ENCODE measurements at places on chromosomes 13 and 19.
A peak's percentile ranks its signal among the peaks of the same experiment; 100 is the strongest.

- no peak for DNase-seq
Observed at GRCh38 chr19:32674153-32674930, 638 bp downstream of the ANKRD27 start.

GRCh38 chr13:33610438-33611120 is 207.4 kb upstream of the RFC3 start:
- DNase-seq = no peak

GRCh38 chr13:67101730-67102467 is 128.2 kb downstream of the PCDH9 start:
- no peak for DNase-seq

- DNase-seq = no peak
Observed at GRCh38 chr13:110340812-110341444, 33.8 kb downstream of the COL4A2 start.

- DNase-seq = no peak
Observed at GRCh38 chr13:41851351-41851750, 109.6 kb downstream of the VWA8 start.

GRCh38 chr19:35124098-35125060 is 8.8 kb downstream of the FXYD3 start:
- peak; percentile 95 for DNase-seq

GRCh38 chr13:27083183-27083582 is 88.4 kb downstream of the USP12 start:
- no peak for DNase-seq
